Neural crest cell (in vitro differentiated cells): ENCODE measurements at places on chromosomes 2 and 18. TPM values are rescaled to one million over a fixed set of nuclear protein-coding genes. Genes with fewer than 3 reads are reported as not detected.

GRCh38 chr2:240499309-240500301 is 58.2 kb downstream of the ANKMY1 start:
- no peak for DNase-seq

DNA sequence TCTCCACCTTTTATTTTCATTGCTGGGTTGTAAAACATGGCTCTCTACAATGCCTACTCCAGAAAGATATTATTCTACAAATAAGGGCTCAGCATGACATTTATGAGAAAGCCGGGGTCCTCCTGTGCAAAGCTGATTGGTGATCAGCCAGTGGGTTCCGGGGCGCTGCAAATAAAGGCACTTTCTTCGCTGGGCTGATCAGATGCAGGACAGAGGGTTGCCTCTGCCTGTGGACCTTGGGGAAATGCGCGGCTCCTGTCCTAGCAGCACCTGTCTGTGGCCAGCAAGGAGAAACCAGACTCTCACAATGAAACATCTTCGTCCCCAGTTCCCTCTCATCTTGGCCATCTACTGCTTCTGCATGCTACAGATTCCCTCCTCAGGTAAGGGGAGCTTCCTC is at the start of gene NMS:
NMS (plus strand) TSS at position 301 of the 400 bp plus-strand sequence; CDS start at position 308, 7 bp downstream.
- no peak for DNase-seq

The MSH2 gene
- 81.9 and 84.5 TPM in 2 replicates for total RNA-seq

The C2orf72 gene
- total RNA-seq: 3.0 and 3.3 TPM in 2 replicates

The CNRIP1 gene
- 36.6 and 37.3 TPM in 2 replicates for total RNA-seq

The PTH2R gene
- total RNA-seq: not detected in 2 replicates

- DNase-seq: no peak
These were observed 109.9 kb downstream of the TGFA start for GRCh38 chr2:70443726-70444125.

The TRIM54 gene
- total RNA-seq: not detected in 2 replicates

DNA sequence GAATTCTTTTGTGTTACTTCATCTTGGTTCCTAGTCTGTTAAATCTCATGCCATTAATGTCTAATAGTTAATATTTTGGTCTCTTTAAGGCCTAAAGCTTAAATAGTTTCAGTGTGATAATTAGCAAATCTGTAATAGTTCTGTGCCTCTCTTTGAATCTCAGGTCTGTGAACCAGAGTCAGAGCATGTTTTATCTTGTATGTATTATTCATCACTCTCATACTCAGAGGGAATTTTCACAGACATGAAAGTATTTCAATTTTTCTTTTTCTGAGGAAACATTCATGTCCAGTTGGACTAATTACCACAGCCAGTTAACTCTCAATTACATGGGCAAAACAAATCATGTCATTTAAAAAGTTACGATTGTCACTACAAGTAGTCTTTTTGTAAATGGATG is 931.9 kb upstream of the SLC39A10 start:
- no peak for DNase-seq
